ENCODE measurements at places on chromosomes 7 and 10.

GRCh38 chr10:12350167-12350872, 973 bp downstream of the CAMK1D start:
- peak; percentile 39 for DNase-seq

- DNase-seq = no peak
Observed at GRCh38 chr10:79938728-79939406, 10.0 kb downstream of the SFTPD start.

GRCh38 chr7:118076564-118076963, 107.4 kb upstream of the LSM8 start:
- DNase-seq = no peak

- no peak for DNase-seq
Observed at GRCh38 chr7:90518630-90519029, 49.2 kb downstream of the PTTG1IP2 start.

DNA sequence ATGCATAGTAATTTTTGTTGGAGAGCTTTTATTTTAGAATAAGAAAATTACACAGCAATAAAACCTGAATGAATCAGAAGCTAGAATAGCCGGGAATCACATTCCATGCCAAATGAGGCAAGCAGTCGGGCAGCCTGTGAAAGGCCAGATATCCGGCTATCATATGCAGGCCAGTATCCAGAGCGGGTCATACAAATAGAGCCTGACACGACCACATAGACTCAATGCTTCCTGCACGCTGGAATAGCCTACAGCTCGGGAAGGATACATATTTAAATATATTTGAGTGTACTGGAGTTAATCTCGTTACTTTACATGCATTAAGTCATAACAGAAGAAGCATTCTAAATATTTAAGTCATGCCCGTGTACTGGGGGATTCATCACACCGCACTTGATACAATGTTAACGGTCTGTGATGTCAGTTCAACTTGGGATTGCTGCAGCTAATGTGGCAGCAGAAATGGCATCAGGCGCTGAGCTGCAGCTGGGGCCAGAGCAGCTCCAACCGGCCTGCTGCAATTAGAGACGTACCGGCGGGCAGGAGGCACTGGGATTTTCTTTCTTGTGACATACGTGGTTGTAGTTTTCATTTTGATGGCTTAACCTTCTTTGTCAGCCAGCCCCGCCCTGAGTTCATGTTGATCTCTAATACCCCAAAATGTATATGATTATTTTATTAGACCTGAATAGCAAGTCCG, 112.0 kb downstream of the EBF3 start:
- DNase-seq = no peak

GRCh38 chr7:48042636-48043035, 7.3 kb downstream of the C7orf57 start:
- no peak for DNase-seq

GRCh38 chr7:51446785-51447184, 130.2 kb upstream of the COBL start:
- no peak for DNase-seq

DNA sequence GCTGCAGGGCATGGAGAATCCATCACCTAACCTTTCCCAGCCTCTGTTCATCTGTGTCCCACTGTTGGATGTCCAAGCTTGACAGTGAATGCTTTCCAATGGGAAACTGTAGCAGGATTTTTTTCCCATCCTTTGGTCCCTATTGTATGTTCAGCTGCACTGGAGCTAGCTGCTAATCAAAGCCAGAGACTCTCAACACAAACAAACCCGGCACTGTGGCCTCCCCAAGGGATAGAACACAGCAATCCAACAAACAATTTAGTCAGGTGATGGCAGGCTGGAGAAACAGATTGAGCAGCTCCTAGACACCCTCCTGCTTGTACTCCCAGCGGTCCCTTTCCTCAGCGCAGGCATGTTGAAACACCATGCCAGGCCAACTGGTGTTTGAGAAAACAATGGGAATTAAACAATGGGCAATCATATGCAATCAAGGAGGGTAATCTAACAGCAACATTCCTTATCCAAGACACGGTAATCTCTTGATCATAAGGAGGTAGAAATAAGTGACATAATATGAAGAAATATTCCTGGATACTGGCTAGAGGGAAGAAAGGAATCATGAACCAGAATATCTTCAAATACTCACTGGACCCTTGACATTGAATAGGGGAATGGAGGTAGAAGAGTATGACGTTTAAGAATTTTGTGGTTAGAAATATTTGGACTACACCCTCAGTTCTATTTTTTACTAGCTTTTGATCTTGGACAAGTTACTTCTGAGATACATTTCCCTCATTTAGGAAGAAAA, 15.0 kb downstream of the PTN start:
- DNase-seq = no peak

DNA sequence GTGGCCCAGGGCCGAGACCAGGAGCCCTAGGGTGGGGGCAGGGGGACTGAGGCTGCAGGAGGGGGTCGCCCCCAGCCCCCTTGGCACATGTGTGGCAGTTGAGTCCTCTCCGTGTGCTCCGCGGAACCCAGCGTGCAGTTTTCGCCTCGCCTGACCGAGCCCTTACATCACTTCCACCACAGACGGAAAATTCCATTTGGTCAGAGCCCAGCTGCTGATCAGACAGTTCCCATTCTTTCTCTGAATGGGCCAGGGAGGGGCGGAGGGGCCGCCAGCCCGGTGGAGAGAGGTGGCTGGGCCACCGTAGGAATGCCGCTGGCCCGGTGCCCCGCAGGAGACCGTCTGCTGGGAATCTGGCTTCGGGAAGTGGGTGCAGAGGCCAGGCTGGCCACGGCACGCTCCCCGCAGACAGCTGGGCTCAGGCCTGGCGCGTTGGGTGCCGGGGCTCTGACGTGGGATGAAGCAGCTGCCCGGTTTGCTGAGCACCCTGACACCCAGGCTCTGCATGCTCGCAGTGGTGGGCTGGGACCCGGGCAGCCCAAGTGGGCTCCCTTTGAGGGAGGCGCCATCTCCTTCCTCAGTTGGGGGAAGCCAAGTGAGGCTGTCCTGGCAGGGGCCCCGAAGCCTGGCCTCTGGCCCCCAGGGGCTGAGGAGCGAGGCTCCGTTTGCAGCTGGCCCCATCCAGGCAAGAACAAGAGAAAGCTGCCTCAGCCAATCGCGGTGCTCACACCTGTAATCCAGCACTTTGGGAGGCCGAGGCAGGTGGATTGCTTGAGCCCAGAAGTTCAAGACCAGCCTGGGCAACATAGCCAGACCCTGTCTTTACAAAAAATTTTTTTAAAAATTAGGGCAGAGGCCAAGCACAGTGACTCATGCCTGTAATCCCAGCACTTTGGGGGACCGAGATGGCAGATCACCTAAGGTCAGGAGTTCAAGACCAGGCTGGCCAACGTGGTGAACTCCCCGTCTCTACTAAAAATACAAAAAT, 9.9 kb downstream of the TTYH3 start:
- no peak for DNase-seq

DNA sequence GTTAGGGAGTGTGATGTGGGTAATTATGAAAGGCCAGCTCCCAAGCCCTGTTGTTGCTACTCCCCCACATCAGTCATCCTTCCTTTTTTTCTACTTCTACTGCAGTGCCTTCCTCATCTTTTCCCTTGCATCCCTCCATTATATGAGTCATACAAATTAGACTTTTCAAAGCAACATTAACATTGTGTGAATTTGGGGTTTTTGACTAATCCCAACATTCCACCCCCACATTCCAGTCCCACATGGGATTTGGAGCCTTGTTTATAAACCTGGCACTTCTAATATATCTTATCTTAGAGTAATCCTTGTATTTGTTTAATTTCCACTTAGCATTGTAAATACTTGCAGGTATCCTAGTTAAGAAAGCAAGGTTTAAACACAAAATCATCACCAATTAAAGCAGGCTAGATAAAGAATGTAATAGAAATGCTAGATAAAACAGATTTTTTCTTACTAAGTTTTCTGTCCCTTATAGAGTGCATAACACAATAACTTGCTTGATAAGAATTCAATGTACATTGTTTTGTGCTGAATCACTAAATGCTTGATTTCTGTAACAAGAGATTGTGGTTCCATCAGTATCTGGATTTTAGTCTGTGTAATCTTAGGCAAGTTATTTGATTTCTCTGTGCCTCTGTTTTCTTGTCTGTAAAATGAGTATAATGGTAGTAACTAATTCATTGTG, 165.8 kb downstream of the CFTR start:
- DNase-seq = no peak

- DNase-seq = no peak
Observed at GRCh38 chr10:127986531-127987466, 79.9 kb downstream of the PTPRE start.

All from NCI-H524 (cell line).